ENCODE measurements at places on chromosomes 4 and X.

GRCh38 chrX:39930786-39931528 is 166.8 kb downstream of the BCOR start:
- DNase-seq, result no peak

GRCh38 chr4:8939840-8940742 is 68.5 kb upstream of the HMX1 start:
- DNase-seq, result no peak

DNA sequence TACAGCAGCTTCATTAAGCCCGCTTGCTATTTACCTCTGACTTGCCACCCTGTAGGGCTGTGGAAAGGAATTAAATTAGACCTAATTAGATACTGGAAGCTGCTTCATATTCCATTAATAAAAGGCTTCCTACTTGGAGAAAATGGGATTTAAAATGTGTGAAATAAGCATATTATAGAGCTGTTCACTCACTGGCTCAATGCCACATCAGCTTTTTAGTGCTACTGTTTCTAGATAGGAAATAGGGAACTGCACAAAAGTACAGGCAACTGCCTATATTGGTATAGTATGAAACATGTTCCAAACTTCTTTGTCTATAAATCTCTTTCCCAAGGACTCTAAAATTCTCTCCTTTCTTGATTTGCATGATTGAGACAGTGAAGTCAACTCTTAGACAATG is 407.9 kb upstream of the AADAT start:
- DNase-seq, result no peak

GRCh38 chrX:103789004-103789403 is 12.4 kb downstream of the PLP1 start:
- DNase-seq, result no peak

GRCh38 chrX:10656214-10656613 is 35.8 kb upstream of the MID1 start:
- DNase-seq, result peak; percentile 80

DNA sequence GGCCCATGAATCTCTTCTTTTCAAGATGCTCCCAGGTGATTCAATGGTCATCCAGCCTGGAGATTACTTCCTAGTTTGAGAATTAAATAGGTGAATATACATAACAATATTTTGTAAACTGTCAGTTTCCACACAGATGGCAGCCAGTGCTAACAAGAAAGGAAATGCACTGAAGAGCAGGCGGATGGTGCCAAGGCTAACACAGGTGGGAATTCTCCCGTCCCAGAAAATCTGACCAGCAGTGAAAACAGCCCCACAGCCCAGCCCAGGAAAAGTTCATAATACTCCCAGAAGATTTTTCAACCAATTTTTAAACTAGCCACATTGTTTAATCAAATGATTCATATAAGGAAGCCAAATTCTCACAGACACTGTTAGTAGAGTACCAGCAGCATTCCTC is 387.2 kb upstream of the GATB start:
- DNase-seq, result no peak

DNA sequence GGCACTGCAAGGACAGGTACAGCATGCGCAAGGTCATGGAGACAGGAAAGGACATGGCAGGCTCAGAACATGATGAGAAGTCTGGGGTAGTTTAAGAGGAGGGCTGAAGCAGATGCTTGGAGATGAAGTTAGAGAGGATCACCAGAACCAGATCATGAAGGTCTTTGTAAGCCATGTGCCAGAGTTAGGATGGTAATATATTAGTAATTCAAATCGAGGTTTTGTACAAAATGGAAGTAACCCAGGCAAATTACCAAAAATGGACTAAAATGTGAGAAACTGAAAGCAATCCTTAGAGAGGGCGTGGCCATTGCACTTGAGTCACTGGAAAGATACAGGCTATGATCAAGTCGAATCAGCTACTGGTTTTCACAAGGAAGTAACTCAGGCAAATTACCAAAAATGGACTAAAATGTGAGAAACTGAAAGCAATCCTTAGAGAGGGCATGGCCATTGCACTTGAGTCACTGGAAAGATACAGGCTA is 13.5 kb downstream of the RXFP1 start:
- no peak for DNase-seq

DNA sequence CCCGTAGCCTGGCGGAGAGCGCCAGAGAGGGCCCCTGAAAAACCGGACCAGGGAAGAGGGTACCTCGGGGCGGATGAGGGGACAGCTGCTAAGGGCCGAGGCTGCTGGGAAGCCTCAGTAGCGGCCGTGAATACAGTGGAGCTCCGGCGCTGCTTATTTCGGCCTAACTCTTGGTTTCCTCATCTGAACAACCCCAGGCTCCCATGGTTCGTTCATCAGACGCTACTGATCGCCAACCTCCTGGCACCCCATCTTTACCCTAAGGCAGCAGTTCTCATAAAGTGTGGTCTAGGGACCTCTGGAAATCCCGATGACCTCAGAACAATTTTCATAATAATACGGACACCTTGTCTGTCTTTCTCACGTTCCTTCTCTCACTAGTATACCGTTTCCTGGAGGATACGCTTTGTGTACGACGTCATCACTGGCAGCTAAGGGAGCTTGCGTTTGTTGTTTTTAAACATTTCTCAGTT is 645 bp upstream of the RAB28 start:
- no peak for DNase-seq

- no peak for DNase-seq
Measured at GRCh38 chr4:156959298-156959702, 12.3 kb downstream of the PDGFC start.

DNA sequence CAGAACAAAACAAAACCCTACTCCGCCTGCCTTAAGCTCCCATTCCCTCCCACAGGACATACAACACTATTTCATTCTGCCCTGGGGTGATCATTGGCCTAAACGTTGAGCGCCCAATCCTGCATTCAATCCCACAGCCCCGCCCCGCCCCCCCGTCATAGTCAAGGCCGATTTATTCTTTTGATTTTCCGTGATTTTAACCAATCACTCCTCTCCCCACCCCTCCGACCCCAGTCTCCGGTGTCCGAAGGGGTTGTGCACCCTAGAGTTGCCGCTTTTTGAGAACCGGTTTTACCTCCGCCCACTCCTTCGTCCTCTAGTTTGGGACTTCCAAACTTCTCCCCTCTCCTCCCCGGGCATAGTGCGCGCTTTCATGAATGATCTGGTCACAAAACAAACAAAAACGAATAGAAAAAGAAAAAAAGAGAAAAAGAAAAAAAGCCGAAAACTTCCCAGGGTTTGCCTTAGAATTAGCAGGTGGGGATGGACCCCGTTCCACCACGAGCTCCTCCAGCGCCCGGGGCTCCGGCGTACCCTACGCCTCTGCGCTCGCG is 446 bp upstream of the UBE2A start:
- DNase-seq, result no peak

GRCh38 chr4:119659576-119659975 is 31.0 kb upstream of the PDE5A start:
- DNase-seq, result peak; percentile 39
